Small intestine (tissue), 16 donors: ENCODE measurements at places on chromosomes 7 and 10. TPM values are rescaled to one million over a fixed set of nuclear protein-coding genes. Genes with fewer than 3 reads are reported as not detected.

GRCh38 chr7:2928256-2928612, 84.1 kb upstream of the GNA12 start:
- no peak for DNase-seq
- H3K4me1 ChIP-seq: no peaks in the 10 kb centered on the region
- no peaks in the 10 kb centered on the region for H3K27me3 ChIP-seq

- H3K27ac ChIP-seq: no peak overlapping the region
- no peaks in the 10 kb centered on the region for H3K36me3 ChIP-seq
- H3K27me3 ChIP-seq: no peaks in the 10 kb centered on the region
These were observed 93.0 kb downstream of the HGF start for GRCh38 chr7:81676813-81677212.

DNA sequence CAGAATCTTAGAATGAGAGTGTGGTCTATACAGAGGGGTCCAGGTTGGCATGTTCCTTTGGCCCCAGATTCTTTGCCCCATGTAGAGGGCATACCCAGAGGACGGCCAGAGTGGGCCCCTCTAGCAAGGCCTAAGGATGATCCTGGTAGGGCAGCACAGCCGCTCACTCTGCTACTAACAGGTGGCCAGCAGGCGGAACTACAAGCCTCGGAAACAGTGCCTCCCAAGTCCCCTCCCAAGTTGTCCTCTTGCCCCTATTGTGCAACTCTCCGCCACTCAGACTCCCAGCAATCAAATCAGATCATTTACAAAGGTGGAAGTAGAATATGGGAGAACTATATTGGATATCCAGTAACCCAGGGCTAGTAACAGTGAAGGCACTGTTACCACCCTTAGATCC, 107.4 kb downstream of the STRA8 start:
- DNase-seq: peak; percentile 91
- no peak overlapping the region for H3K27ac ChIP-seq
- peaks cover 5% of the 10 kb centered on the region for H3K4me1 ChIP-seq

DNA sequence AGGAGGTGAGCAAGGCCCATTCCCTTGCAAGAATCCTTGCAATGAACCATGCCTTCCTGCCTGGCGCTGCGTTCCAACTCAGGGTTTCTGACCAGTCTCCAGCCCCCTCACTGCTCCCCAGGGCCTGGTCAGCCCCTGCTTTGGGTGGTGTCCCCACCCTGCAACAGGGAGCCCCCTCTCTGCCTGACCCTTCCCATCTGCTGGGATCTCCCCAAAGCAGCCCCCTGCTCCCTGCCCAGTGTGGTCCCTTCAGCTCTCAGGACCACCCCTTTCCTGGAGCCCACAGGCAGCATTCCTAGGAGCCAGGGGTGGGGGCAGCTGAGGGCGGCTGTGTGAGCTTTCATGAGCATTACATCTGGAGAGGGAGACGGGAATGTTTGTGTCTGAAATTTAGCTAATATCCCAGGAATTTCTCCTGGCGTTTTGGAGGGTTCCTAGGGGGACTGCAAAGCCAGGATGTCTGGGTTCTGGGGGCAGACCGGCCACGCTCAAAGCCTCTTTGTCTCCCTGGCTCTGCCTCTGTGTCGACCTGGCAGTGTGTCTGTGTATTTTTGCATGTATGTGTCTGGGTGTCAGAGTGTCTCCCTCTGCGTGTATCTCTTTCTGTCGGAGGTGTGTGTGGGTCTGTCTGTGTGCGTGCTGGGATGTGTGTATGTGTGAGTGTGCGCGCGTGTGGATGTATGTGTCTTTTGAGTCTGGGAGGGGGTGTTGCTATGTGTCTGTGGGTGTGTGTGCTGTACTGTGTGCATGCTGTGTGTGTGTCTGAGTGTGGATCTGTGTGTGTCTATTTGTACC, 300.5 kb upstream of the ZMIZ1 start:
- no peak overlapping the region for H3K4me3 ChIP-seq
- DNase-seq: no peak
- H3K27me3 ChIP-seq: no peaks in the 10 kb centered on the region

DNA sequence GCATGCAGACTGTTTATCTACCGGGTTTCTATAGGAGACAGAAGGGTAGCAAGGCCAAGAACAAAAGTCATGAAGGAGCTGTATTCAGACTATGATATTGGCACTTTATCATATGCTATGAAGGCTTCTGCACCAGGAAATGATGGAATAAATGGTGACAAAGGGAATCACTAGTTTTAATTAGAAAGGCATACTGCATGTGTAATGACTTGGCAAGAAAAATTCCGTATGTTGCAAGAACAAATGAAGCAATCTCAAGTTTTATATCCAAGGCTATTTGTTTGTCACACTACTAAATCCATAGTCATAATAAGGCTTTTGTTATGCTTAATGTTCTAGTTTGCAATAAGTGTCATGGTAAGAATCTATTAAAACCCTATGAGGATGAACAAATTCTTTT, 230.9 kb downstream of the ZEB1 start:
- H3K4me1 ChIP-seq: no peaks in the 10 kb centered on the region
- no peaks in the 10 kb centered on the region for H3K36me3 ChIP-seq
- no peak for DNase-seq
- no peak overlapping the region for H3K27ac ChIP-seq
- H3K27me3 ChIP-seq: no peaks in the 10 kb centered on the region
- no peak overlapping the region for H3K4me3 ChIP-seq

Gene SLC26A3
- polyA plus RNA-seq: 295 TPM

Gene CHST3
- polyA plus RNA-seq: 0.27 TPM
